Smooth muscle cell of the pulmonary artery (primary cell): ENCODE measurements at places on chromosomes 5 and 9. TPM values are rescaled to one million over a fixed set of nuclear protein-coding genes. Genes with fewer than 3 reads are reported as not detected.

Gene PCDHGB3
- total RNA-seq, result 7.8 and 8.1 TPM in 2 replicates

Gene ADCY2
- 0.07 TPM in 1 of 2 replicates, not detected in the other for total RNA-seq

Gene MYO10
- 58.3 and 127 TPM in 2 replicates for total RNA-seq

Gene ECPAS
- 129 and 149 TPM in 2 replicates for total RNA-seq

Gene SH3GL2
- total RNA-seq, result 0.07 TPM in 1 of 2 replicates, not detected in the other

Gene ACTBL2
- total RNA-seq, result 0.03 TPM in 1 of 2 replicates, not detected in the other

Gene DOCK8
- 0.07 and 0.26 TPM in 2 replicates for total RNA-seq

Gene FRRS1L
- total RNA-seq, result 0.07 and 0.10 TPM in 2 replicates

Gene SLC1A1
- 25.8 and 70.4 TPM in 2 replicates for total RNA-seq
